ENCODE measurements at places on chromosomes 7 and 10.

DNA sequence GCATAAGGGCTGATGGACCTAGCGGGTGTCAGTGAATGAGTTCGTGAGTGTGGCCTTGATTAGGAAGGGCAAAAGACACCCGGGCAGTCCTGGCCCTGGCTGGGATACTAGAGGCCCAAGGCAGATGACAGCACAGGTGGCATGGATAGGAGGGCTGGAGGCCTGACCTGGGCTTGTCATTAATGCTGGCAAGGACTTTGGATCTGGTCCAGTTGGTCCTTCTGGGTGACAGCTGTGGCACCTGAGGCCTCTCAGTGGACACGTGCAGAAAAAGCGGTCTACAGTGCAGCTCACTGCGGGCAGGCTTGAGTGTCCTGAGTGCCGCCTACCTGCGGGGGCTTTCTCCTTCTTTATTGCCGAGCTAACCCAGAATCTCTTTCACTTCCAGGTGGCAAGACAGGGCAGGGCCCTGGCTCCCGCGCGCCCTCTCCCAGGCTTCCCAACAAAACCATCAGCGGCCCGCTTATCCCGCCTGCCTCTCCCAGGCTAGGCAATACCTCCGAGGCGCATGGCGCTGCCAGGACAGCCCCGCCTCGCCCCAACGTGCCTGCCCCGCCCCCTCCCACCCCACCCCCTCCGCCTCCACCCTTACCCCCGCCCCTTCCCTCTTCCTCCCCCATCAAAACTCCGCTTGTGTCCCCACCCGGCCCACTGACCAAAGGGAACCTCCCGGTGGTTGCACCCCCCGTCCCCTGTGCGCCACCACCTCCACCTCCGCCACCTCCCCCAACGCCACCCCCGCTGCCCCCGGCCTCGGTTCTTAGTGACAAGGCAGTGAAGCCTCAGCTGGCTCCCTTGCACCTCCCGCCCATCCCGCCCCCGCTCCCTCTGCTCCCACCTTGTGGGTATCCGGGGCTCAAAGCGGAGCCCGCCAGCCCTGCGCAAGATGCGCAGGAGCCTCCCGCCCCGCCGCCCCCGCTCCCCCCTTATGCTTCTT, 77.4 kb downstream of the WIPF3 start:
- no peak for DNase-seq

DNA sequence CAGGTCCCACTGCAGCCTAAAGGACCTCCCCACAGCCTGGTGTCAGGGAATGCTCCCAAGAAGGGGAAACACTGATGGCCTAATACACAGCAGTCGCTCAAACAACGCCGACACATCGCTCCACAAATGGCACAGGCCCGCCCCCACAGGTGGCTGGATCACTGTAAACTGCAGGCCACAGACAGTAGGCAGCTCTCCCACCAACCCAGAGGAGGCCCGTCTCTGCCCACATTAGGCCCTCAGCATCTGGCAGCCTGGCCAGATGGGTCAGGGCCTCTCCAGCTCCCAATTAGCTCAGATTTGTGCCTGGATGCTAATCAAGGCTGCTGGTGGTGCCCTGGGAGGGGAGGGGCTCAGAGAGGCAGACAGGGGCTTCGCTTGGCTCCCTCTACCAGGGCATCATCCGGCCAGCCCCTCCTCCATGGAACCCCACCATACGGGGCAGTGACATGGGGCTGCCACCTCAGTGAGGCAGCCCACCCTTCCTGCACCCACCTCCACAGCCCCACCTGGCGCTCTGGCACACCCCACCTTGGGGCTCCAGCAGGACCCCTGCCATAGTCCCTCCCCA, 42.7 kb downstream of the CAMK2B start:
- DNase-seq = no peak

- DNase-seq = peak; percentile 13
Measured at GRCh38 chr10:3119796-3120459, 52.6 kb downstream of the PFKP start.

GRCh38 chr10:71770255-71770654, 3.1 kb downstream of the VSIR start:
- no peak for DNase-seq

- DNase-seq = no peak
Measured at GRCh38 chr7:14504134-14504533, 398.4 kb downstream of the DGKB start.

GRCh38 chr10:124656113-124656490, 88.1 kb downstream of the FAM53B start:
- DNase-seq = no peak

- no peak for DNase-seq
Measured at GRCh38 chr7:657565-658119, 68.9 kb upstream of the DNAAF5 start.
